ENCODE measurements at places on chromosomes 5 and 9.

DNA sequence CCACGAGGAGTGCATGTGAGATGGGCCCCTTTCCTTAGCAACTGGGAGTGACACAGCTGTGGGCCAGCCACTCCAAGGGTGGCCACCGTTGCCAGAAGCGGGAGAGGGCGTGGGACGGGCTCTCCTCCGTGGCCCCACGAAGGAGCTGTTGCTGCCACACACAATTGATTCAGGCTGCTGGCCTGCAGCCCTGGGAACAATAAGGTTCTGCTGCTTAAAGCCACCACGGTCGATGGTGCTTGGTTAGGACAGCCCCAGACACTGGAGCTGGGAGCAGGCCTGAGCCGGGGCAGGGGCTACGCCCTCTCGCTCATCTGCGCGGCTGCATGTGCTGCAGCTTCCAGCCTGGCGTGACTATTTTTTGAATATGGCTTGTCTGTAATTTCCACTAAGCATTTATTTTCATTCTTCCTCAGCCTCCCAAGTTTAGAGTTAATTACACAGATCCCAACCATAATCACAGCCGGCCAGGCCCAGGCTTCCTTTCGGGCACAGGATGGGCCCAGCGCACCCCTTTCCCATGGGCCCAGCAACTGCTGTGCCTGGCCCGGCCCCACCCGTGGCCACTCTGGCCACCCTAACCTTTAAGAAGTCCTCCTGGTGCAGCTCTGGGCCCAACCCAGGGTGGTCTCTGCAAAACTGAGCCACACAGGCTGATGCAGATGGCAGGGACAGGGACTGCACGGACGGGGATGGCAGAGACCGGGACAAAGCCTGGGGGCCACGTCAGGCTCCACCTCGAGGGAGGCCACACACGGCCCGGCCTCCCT, 49.7 kb downstream of the VAV2 start:
- DNase-seq = no peak

GRCh38 chr5:58635416-58635815, 52.5 kb downstream of the RAB3C start:
- no peak for DNase-seq

DNA sequence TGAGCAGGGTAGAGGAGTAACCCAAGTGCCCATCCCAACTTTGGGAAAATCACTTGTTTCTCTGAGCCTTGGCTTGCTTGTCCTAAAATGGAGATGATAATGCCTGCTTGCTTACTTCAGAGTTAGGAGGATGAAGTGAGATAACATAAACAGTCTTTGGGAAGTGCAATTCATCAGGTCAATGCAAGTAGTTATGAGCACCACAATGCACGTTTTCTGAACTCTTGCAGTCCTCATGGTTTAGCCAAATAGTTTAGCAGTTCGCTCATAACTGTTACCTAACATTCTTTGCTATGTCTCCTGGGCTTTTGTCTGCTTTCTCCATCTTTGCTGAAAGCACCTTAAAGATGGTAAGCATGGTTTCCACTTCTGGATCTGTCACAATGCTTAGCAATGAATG, 270.0 kb downstream of the ADAMTSL1 start:
- DNase-seq = no peak

- no peak for DNase-seq
Measured at GRCh38 chr9:133566817-133567216, 32.3 kb downstream of the ADAMTSL2 start.

- no peak for DNase-seq
Measured at GRCh38 chr9:92547356-92547755, 11.6 kb upstream of the ECM2 start.

GRCh38 chr9:92527832-92528521, 7.8 kb downstream of the ECM2 start:
- DNase-seq = no peak

DNA sequence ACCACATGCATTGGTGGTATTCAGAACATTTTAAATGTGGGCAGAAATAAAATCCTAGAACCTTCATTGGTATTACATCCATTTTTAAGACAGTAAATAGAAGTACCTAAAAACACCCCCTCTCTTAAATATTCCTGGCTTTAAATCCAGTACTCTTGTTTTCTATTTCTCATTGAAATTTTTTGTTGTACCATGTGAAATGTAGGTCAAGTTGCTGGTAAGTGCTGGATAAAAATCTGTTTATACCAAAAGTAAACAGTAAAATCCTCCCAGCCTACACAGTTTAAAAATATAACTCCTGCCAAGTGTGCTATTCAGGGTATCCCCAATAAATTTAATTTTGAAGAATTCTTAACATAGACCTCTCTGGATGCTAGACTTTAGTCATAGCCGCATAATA, 75.0 kb upstream of the FST start:
- DNase-seq = no peak

GRCh38 chr9:127526655-127527559, 75.6 kb downstream of the LRSAM1 start:
- DNase-seq = no peak

- no peak for DNase-seq
Measured at GRCh38 chr9:95773053-95773418, 102.5 kb upstream of the ERCC6L2 start.

- DNase-seq = no peak
Measured at GRCh38 chr9:133621725-133622267, 12.6 kb upstream of the FAM163B start.

DNA sequence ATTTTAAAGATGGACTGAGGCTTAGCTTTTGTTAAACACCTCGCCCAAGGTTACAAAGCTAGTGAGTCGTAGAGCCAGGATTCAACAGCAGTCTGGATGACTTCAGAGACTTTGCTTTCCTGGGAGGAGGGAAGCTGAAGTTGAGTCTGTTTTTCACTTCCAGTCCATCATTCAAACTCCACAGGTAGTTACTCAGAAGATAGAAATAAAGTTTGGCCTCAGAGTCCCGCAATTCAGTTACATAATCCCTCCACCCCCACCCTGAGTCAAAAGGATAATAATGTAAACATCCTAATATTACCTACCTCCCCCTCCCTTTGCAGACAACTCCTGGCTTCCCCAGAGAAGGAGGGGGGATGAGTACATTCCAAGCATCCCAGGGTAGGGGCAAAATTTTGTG, 8.1 kb downstream of the HBEGF start:
- DNase-seq = no peak

DNA sequence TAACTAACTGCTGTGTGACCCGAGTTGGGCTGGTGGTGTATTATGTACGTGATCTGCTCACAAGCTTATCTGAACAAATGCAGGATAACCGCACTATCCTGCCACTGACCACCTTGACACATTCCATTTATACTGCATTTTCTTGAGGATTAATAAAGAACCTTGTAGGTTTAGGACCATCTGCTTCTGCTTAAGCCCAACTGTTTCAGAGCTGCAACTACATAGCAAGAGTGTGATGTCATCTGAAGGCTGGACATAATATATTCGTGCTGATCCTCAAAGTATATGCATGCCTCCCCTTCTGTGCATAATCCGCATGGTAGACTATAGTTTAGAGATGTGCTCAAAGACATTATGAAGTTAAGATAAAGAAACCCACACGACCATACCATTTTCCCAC, 435.9 kb downstream of the BNC2 start:
- no peak for DNase-seq

GRCh38 chr5:5291357-5291756, 131.1 kb upstream of the ICE1 start:
- DNase-seq = no peak

- DNase-seq = peak; percentile 59
Measured at GRCh38 chr9:1837453-1838084, 177.6 kb upstream of the SMARCA2 start.

- DNase-seq = no peak
Measured at GRCh38 chr5:166354332-166354731, 1937.1 kb upstream of the WWC1 start.

- no peak for DNase-seq
Measured at GRCh38 chr9:136019681-136020060, 58.5 kb upstream of the UBAC1 start.

- no peak for DNase-seq
Measured at GRCh38 chr9:132301521-132301920, 53.3 kb downstream of the SETX start.

DNA sequence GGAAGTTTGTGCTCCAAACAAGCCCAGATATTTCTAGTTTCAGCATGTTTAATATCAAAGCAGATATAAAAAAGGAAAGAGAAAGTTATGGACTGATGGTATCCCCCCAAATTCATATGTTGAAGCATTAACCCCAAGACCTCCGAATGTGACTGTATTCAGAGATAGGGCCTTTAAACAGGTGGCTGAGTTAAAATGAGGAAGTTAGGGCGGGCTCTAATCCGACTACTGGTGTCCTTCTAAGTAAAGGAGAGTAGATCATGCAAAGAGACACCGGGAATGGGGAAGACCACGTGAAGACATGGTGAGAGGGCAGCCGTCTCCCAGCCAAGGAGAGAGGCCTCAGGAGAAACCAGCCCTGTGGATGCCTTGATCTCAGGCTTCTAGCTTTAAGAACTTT, 324.1 kb upstream of the KIF2A start:
- no peak for DNase-seq

- DNase-seq = peak; percentile 13
Measured at GRCh38 chr5:65482736-65483545, 1.2 kb upstream of the ADAMTS6 start.

DNA sequence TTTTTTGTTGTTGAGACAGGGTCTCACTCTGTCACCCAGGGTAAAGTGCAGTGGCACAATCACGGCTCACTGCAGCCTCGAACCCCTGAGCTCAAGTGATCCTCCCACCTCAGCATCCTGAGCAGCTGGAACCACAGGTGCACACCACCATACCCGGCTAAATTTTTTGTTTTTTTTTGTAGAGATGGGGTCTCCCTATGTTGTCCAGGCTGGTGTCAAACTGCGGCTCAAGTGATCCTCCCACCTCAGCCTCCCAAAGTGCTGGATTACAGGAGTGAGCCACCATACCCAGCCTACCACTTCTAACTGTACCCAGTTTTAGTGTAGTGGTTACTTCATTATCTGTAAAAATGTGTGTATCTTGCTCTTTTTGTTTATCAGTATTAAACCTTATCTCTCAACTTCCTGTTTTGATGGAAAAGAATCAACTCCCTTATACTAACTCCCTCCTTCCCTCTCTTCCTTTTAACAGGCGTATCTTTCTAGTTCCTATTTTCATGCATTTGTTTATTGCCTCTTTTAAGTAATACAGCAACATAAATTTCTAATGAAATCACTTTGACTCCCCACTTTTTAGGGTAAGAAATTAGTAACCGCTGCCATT, 33.1 kb downstream of the GRAMD2B start:
- DNase-seq = no peak

- no peak for DNase-seq
Measured at GRCh38 chr9:132412089-132412488, 2.1 kb downstream of the CFAP77 start.

DNA sequence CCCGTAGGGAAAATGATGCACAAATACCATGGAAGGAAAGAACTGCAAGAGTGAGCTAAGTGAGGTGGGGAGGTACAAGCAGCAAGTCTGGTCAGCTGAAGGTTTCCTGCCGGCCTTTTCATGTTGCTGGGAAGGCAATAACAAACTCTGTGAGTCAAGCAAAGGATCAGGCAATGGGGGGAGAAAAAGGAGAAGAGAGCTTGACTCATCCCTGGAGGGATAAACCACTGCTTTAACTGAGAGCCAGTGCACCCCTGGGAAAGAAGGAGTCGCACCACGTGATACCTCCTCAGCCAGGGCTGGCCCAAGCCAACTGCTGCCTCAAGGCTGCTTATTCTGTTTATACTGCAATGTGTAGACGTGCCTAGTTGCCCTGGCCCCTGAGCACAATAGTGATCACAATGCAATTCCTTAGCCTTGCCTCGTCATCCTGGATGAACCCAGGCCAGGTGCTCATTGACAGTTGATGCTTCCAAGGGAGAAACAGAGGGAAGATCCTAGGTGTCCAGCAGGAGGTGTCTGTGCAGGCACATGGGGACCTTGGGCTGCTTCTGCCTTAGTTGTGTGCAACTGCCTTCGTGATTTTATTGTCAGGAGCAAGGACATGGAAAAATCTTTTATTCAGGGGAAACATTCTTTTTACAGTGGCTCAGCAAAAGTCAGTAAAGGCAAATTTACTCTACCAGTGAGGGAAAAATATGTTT, 203.0 kb upstream of the TUT7 start:
- DNase-seq = no peak

GRCh38 chr9:130997925-130998596, 10.9 kb upstream of the LAMC3 start:
- no peak for DNase-seq

DNA sequence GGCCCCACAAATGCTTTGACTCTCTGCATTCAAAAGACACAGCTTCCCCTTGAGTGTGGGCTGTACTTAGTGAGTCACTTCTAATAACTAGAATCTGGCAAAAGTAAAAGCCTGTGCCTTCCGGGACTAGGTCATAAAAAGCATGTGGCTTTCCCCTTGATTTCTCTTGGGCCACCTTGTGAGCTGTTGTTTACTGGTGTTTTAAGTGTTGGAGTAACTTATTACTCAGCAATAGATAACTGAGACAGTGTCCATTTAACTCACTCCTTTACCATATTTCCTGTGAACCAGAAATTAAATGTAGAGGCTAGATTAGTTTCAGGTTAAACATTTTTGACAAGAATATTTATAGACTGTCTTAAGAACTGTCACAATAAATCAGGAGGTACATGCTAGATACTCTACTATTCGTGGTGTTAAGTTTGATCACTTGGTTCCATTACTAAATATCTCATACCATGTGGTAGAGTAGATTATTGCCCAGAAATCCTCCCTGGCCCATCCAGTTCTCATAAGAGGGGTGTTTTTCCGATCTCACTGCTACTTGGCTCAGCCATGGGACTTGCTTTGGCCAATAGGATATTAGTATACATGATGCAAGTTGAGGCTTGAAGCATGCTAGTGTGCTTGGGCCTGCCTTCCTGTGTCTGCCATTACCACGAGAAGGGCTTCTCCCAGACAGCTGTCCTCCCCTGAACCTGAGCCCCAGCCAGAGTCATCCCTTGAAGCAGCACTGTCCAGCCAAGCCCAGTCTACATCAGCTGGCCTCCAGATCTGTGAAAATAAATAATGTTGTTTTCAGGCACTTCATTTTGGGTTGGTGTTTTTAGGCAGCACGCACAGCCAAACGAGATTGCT, 10.4 kb upstream of the CMBL start:
- DNase-seq = no peak

DNA sequence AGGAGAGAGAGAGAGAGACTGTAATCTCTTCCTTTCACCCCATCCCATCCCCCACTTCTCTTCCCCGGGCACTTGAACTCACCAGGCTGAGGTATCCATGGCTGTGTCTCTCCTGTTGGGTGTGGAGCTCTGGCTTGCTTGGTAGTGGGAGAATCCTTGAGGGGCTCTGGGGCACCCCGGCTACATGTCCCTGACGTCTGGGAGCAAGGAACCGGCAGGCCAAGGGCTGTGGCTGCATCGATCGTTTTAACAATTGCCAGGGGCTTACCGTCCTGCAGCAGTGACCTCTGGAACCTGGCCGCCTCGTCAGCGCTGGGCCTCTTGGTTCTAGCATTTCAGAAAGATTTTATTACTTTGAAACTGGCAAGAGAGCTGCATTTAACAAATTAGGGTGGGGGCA, 30.0 kb downstream of the FGF18 start:
- DNase-seq = no peak

- no peak for DNase-seq
Measured at GRCh38 chr5:111167551-111167950, 56.6 kb upstream of the CAMK4 start.

- no peak for DNase-seq
Measured at GRCh38 chr5:44603496-44604272, 205.1 kb upstream of the MRPS30 start.

- no peak for DNase-seq
Measured at GRCh38 chr9:120265791-120266190, 314.2 kb downstream of the CDK5RAP2 start.

Data from NCI-H1105 (cell line).